BJ (cell line): ENCODE measurements at places on chromosomes 4 and X.

DNA sequence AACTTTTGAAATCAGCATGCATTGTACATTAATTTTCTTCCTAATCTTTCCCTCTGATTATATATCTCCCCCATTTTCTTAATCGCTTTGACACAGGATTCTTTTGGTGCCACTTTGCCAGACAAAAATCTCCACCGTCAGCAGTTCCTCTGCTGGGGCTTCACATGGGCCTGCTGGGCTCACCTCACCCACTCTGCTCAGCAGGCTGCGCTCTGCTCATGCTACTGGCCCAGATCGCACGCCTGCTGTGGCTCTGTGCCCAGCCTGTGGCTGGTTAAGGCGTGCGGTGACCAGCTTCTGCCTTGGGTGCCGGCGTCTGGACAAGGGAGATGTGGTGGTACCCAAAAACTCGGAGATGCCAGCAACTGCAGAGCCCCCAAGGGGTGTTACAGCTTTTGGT lies 31.1 kb downstream of the UCHL1 start:
- no peak for DNase-seq

- DNase-seq = no peak
These were observed 21.9 kb downstream of the STK26 start for GRCh38 chrX:132044953-132045352.

- DNase-seq = peak; percentile 49
These were observed 42.1 kb upstream of the MAGEA4 start for GRCh38 chrX:151870602-151871001.

DNA sequence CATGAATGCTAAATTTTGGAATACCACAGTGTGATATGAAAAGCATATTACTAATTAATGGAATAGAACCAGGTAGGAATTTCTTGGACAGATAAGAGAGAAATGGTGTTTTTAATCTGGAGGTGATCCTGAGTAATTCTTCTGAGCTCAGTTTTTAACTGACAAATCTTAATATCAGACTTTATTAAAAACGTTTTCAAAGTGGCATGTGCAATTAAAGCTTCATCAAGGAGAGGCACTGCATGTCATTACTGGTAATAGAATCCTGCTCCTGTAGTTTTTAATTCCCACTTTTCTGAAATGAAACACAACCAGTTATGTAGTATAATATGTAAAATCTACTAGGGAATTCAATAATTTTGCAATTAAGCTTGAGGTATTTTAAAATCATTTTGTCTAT lies 7.0 kb upstream of the PTTG2 start:
- DNase-seq = no peak

- DNase-seq = no peak
These were observed 14.0 kb downstream of the PNMA6F start for GRCh38 chrX:153307276-153308178.

DNA sequence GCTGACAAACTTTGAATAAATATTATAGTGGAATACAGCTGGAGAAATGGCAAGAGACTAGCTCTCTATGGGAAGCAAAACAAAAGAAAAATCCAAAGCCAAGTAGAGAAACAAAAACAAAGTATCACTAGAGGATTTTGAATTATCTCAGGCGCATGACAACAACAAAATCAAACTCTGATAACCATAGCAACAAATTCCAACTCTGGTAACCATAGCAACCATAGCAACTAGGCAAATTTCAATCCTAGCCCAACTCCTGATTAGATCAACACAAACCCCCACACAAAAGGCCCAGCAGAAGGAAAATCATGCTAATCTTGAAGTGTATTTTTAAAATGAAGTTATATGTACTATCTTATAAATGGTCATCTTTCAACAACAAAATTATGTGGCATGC lies 98.4 kb upstream of the MAGEE2 start:
- DNase-seq = no peak

GRCh38 chrX:13177921-13178566 lies 133.6 kb upstream of the FAM9C start:
- DNase-seq = no peak

DNA sequence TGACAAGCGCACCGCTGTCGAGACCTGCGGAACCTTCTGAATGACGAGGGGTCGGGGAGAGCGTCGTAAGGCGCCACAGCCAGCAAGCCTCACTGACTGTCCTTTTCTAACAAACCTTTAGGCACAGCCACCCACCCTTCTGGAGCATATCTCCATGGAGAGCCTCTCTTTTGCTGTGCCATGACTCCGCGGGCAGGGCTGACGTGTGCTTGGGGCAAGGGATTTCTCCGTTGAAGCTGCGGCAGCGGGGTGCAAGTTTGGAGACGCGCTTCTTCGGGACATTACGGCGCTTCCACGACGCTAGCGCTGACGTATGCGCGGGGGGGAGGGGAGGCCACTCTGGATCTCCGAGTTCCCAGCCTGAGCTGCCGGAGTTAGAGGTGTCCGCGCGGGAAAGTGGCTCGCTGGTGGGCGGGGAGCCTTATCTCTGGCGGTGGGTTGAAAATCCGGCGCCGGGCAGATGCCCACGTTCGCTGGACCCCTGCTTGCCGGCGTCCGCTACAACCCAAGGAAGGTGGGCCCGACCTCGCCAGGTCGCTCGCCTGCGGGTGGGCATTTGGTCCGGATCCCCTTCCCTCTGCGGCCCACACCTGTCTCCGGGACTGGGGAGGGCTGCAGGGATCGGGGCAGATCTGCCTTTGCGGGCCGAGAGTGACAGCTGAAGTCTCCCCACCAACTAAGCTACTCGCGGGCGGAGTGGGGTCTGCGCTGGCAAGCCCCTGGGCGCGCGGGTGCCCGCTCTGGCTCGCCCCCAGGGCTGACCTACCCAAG lies 543 bp upstream of the SLC10A7 start:
- DNase-seq = no peak

DNA sequence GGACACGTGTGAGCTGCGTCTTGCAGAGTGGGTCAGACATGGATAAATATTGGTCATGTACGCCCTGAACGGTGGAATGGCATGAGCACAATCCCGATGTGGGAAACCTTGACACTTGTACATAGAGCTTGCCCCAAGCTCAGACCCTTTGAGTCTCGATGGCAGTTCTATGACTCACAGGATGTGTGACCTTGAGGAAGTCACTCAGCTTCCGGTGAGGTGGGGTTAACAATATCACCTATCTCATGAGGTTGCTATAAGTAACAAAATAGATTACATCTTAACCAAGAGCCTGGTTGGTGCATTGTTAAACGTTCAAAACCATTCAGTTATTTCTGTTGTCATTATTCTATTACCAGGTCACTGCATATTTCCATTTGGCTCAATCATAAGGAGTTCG lies 109.1 kb upstream of the TBL1X start:
- no peak for DNase-seq

- DNase-seq = no peak
These were observed 305.3 kb downstream of the PRR32 start for GRCh38 chrX:127124871-127125270.

- peak; percentile 62 for DNase-seq
These were observed 41.9 kb downstream of the WWC2 start for GRCh38 chr4:183140911-183141320.

- DNase-seq = no peak
These were observed 199.5 kb downstream of the MID1IP1 start for GRCh38 chrX:39000802-39001201.

DNA sequence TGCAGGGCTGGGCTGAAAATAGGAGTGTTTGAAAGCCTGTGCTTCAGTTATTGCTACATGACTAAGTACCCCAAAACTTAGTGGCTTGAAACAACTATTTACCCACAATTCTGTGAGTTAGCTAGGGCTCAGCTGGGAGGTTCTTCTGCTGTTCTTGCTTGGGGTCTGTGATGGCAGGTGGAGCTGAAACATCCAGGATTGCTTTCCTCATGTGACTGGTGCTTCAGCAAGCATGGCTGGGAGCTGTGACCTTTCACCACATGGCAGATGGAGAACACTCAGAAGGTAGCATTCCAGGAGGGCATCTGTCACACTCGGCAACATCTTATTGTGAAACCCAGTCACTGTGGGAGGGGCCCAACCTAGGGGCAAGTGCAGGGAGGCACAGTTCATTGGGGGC lies 57.0 kb upstream of the TBC1D14 start:
- DNase-seq = no peak

GRCh38 chrX:69139516-69139915 lies 25.7 kb downstream of the PJA1 start:
- DNase-seq = no peak

DNA sequence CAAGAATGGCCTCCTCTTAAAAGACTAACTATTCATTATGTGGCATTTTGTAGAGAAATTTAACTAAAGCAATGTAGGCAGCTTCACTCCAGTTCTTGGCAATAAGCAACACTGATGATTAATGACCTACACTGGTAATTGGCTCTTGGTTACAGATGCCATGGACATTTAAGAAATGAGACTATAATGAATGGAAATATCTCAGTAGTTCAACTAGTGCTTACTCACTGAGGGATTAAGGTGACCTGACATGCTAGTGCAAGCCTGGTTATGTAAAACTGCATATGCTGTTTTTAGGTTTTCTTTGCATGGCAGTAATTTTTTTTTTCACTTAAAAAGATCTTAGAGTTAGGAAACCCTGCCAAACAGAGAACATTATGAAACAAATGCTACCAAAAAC lies 152.7 kb upstream of the AADAT start:
- no peak for DNase-seq

DNA sequence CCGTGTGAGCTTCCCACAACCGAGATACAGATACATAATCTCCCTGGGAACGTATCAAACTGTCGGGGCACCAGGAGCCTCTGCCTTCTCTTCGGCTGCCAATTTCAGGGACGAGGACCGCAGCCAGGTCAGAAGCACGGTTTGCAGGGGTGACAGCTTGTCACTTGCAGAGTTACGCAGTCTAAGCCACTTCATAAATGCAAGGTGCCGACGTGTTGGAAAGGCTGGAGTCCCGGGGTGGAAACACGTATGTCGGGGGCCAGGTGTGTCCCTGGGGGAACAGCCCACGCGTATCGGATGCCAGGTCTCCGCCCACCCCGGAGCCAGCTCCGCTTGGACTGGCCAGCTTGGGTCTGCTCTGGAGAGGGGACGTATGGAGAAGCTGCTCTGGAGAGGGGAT lies 76.3 kb upstream of the SHOX start:
- no peak for DNase-seq

DNA sequence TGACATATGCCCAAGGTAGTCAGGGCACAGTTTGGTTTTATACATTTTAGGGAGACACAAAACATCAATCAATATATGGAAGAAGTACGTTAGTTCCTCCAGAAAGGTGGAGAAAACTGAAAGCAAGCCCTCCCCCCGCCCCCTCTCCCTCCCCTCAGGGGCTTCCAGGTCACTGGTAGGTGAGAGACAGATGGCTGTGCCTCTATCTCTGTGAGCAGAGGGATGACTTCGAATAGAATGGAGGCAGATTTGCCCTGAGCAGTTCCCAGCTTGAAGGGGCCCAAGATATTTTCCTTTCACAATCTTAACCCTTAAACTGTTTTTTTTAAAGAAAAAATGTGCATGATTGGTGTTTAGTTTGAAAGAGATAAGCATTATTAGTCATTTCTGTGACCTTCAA lies 114.0 kb downstream of the PCDH10 start:
- DNase-seq = no peak

GRCh38 chr4:108959491-108959890 lies 196.6 kb upstream of the ETNPPL start:
- no peak for DNase-seq

DNA sequence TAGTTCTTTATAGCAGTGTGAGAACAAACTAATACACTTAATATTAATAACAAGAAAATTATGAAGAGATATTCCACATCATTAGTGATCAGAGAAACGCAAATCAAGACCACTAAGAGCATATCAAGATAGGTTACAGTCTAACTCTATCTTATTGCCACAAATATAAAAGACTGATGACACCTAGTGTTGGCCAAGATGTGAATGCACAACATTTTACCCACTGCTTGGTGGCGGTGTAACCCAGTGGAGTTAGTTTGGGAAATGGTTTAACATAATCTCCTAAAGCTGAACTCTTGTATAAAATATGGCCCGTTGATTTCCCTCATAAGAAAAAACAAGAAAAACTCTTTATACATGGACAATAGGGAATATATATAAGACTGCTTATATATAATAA lies 92.4 kb downstream of the SLITRK2 start:
- DNase-seq = no peak

DNA sequence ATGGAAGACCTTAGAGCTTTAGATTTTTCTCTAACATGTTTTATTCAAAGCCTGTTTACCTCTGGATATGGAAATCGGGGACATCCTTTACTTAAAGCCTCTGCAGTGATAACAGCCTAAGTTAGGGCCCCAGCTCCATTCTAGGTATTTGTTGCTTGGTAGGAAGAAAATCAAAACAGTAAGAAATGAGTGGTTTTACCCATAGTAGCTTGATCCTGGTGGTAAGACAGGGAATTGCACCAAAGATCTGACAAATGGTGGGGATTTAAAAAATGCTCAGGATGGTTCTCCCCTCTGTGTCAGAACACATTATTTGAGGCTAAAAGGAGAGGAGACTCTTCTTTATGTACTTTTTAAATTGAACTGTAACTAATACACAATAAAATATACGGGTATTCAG lies 52.4 kb downstream of the AFF2 start:
- no peak for DNase-seq

DNA sequence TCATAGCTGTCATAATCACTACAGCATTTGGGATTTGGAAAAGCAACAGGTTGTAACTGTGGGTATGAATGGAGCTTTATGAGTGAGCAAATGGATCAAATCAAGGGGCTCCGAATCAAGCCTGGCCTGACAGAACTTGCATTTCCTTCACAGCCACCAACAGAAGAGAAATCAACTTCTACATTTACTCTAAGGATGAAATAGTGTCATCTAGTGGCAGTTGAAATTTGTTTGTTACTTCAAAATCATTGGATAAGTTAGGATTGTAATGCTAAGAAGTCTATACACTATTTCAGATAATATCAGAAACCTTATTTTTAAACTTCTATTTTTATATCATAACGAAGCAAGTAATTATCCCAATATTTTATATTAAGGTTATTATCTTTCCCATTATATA lies 10.7 kb upstream of the WDR17 start:
- DNase-seq = no peak

DNA sequence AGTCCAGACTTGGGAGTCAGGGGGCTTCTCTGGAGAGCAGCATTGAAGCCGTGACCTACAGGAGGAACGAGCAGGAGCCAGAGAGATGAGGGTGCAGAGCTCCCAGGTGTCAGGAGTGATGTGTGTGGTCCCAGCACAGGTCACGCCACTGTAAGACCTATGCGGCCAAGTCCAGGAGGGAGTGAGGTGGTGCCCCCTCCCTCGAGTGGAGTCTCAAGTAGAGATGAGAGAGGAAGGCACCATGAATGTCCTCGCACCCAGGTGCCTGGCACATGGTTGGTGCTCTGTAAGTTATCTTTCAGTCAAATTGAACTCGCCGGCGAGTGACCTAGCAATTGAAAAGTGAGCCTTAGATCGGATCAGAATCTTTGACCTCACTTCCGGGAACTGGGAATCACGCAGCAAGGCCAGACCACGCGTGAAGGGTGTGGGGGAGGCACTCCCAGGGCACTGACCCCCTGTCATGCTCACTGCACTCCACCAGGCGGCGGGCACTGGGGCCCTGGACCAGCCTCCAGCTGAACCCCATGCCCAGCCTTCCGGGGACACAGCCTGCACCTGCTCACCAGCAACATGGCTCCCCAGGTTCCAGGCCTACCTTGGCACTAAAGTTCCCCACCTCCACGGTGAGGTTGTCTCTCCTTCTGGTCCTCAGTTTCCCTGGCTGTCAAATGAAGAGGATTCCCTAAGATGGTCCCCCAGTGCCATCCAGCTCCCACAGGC lies 127.4 kb downstream of the HMX1 start:
- DNase-seq = no peak

GRCh38 chrX:133670383-133670782 lies 255.1 kb upstream of the GPC4 start:
- no peak for DNase-seq
